Epithelial cell of proximal tubule (primary cell): ENCODE measurements at places on chromosomes 11 and 22. TPM values are rescaled to one million over a fixed set of nuclear protein-coding genes. Genes with fewer than 3 reads are reported as not detected.

The ZNF70 gene
- 2.2 and 2.5 TPM in 2 replicates for total RNA-seq

The SCGB1C1 gene
- not detected in 2 replicates for total RNA-seq

The SCGB1D1 gene
- not detected in 2 replicates for total RNA-seq

The RAB38 gene
- 9.6 and 10.5 TPM in 2 replicates for total RNA-seq

The SYTL2 gene
- total RNA-seq, result 5.6 and 25.7 TPM in 2 replicates

The SYT12 gene
- total RNA-seq, result 0.43 and 0.58 TPM in 2 replicates

The OLFML1 gene
- not detected in 2 replicates for total RNA-seq

The OR56A1 gene
- total RNA-seq, result not detected in 2 replicates

The RBMXL2 gene
- total RNA-seq, result 0.14 TPM in 1 of 2 replicates, not detected in the other

The RNF215 gene
- total RNA-seq, result 19.2 and 28.0 TPM in 2 replicates

The OR51L1 gene
- total RNA-seq, result not detected in 2 replicates

The C11orf97 gene
- total RNA-seq, result not detected in 2 replicates

DNA sequence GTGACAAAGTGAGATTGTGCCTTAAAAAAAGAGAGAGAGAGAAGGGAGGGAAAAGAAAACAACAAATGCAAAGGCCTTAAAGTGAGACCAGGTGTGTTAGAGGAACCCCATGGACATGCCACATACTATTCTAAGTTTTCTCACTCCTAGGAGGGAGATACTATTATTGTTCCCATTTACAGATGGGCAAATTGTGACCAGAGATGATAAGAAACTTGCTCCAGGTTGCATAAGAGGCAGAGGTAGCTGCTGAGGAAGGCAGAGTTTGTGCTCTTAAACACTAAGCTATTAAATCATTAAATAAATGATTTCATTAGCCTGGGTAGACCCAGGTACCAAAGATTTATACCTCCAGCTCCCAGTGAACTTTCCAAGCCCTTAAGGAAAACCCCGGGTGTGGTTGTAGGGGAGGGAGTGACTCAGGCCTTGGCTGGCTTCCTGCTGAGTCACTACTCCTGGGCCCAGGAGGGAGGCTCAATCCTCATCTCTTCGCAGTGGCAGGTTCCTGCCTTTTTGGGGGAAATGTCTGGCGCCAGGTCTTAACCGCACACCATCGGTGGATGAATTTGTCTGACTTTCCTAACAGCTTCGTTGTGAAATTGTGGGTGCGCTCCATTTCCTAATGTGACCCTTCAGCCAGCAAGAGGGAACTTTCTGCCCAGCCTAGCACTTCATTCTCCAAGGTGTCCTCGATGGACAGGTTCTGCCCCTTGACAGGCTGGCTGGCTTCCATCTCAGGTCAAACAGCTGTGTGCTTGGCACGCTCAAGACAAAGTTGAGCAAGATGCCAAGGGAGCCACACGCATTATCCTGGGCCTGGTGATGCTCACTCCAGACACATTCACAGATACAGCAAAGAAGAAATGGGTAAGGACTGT, 33.4 kb upstream of the PTPRJ start:
- peak; percentile 90 for DNase-seq

DNA sequence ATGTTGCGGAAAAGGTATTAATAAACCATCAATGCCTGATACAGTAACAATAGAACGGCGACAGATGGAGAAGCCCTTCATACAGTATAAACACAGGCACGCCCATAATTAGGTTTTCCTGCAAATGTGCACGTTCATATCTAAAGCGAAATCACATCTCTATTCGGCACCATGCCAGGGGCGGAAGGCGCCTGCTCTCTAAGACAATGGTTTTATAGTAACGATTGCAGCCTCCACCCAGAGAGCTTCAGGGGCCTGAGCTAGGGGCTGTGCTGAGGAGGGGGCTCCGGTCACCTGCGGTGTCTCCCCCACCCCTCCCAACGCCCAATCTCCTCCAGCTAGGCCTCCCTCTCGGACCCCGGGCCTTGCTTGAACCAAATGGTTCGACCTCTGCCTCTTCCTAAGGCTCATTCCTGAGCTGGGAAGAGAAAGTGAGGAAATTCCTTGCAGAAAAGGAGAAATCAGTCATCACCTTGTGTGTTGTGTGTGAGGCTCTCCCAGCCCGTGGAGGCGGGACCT, 9.6 kb downstream of the KRTAP5-5 start:
- DNase-seq, result no peak

- DNase-seq, result no peak
These were observed 76.1 kb downstream of the MED15 start for GRCh38 chr22:20583471-20583922.

GRCh38 chr11:116294630-116295029, 478.2 kb downstream of the BUD13 start:
- DNase-seq, result no peak

- DNase-seq, result no peak
These were observed 23.1 kb upstream of the CHST1 start for GRCh38 chr11:45688472-45689033.

DNA sequence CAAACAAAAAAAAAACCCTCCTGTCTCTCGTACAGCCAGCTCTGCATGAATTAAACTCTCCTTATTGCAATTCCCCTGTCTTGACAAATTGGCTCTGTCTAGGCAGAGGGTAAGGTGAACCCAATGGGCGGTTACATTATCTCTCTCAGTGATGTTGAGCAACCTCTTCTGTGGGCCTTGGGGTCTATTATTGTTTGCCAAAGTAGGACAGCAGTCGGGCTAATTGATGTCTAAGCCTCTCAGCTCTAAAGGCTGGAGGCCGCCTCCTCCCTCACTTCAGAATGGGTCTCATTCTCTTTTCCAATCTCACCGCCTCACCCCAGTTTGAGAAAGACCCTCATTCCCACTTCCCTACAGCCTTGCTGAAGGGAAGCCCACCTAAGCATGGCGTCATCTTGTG, 1.3 kb upstream of the SLC25A45 start:
- DNase-seq, result no peak

- no peak for DNase-seq
These were observed 6.7 kb upstream of the CAPRIN1 start for GRCh38 chr11:34044664-34045485.

DNA sequence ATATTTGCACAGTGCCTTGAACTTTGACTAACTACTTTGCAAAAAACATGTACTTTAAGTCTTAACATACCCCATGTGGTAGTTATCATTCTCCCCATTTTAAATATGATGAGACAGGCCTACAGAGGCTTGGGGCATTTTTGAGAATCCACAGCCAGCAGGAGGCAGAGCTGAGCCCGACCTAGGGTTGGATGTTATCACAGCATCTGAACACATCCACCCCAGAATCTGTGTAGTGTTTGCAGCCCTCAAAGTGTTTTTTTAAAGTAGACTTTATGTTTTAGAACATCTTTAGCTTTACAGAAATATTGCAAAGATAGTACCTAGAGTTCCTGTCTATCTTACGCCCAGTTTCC, 17.6 kb downstream of the OTOG start:
- DNase-seq, result no peak

- no peak for DNase-seq
These were observed 30.3 kb upstream of the SIK2 start for GRCh38 chr11:111571829-111572501.

DNA sequence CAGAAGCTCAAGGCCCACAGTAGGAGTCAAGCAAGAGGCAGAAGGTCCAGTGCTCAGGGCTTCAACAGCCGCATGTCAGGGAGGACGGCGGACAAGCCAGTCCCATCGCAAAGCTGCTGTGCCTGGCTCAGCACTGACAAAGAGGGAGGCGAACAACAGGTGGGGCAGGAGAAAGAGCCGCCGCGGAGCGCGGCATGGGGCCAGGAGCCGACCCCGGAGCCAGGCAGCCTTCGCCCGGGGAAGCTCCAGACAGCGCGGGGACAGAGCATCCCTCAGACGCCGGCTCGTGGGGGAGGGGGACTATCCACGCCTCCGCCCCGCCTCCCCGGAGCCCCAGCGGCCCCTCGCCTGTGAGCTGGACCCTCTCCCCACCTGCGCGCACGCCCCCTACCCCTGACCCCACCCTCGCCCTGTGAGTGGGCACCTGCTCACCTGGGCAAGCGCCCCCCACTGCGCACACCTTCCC, 369 bp downstream of the DHCR7 start:
- DNase-seq, result no peak

GRCh38 chr22:19808873-19809478, 45.7 kb downstream of the GNB1L start:
- DNase-seq, result no peak

DNA sequence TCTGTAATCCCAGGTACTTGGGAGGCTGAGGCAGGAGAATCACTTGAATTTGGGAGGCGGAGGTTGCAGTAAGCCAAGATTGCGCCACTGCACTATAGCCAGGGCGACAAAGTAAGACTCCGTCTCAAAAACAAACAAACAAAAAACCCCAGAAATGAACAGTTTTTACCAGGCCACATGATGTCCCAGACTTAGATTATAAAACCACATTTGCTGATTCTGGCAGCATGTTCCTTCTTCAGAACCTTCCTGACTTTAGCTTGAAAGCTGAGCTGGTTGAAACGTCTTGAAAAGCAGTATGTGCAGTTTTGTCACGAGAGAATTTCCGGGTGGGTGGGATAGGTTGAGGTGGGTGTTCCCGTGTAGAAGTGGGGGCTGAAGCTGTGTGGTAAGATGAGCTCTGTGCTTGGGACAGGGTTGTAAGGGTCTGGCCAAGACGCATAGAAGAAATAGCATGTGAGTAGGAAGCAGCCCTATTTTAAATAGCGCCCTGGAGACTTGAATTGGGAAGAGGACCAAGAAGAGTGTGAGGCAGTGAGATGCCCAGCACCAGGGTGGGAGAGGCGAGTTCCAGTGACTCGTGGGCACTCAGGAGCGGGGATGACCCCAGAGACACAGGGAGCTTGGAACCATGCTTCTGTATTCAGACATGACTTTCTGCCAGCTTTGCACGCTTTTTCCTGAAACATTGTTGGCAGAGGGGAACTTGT, 7.6 kb downstream of the AP2A2 start:
- DNase-seq, result no peak

- no peak for DNase-seq
These were observed 55.7 kb upstream of the OR5AN1 start for GRCh38 chr11:59302991-59303390.

DNA sequence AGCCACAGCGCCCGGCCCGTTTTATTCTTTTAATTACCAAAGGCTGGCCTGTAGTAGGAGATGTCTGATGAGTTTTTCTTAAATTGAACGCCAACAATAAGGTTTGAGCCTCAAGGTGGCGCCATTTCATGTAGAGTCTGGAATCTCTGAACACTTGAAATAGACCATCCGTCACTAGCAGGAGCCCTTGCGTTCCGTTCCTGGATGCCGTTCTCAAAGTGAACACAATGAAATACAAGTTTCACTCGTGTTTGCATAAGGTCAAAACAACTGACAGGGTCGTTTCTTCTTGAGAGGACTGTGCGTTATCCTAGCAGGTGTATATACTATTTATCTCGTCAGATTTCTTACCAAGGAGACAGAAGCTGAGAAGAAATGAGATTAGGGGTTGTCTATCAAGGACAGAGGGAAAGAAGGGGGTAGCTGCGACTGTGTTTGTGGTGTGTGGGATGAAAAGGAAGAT, 18.7 kb upstream of the SCGB1D1 start:
- peak; percentile 56 for DNase-seq

DNA sequence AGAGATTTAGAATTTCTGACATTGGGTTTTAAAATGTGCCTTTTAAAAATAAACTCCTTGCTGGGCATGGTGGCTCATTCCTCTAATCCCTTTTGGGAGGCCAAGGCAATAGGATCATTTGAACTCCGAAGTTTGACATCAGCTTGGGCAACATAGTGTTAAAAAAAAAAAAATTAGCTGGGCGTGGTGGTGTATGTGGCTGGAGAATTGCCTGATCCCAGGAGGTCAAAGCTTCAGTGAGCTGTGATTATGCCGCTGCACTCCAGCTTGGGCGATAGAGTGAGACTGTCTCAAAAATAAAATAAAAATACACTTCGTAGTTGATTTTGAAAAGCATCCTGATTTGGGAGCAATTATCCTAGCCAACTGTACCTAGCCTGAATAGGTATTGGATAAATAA, 3.4 kb upstream of the APLP2 start:
- DNase-seq, result no peak

- no peak for DNase-seq
These were observed 16.7 kb downstream of the ATG2A start for GRCh38 chr11:64900263-64900678.

DNA sequence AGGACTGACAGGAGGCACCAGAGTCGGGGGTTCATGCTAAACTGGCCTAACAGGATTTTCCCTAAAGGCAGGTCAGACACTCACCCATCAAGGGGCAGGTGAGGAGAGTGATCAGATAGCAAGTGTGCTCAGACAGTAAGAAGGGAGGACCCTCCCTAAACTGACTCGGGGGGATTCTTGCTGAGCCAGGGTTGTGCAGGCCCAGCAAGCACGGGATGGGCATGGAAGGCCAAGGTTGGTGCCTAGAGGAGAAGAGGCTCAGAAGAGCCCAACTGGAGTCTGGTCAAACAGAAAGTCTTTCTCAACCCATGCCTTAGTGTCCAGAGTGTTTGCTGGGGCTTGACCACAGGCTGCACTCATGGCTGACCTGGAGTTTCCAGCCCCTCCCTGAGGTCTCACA, 6.2 kb upstream of the APOL1 start:
- no peak for DNase-seq

DNA sequence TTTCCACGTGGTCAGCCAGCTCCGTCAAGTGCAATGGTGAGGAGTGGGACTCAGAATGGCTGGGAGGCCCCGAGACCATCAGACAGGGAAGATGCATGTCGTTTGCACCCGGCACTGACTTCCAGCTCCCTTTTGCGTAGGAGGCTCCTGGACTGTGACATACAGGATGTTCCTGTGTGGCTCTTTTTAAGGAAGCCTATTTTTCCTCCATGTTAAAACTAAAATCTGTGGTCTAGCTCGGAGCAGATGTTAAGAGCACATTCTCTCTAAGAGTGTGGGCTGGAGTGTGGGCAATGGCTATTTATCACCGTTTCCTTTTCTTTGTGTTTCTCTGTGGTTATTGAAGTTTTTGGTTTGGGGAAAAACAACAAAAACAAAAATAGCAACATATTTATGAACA, 40.9 kb upstream of the AMPD3 start:
- DNase-seq, result no peak

DNA sequence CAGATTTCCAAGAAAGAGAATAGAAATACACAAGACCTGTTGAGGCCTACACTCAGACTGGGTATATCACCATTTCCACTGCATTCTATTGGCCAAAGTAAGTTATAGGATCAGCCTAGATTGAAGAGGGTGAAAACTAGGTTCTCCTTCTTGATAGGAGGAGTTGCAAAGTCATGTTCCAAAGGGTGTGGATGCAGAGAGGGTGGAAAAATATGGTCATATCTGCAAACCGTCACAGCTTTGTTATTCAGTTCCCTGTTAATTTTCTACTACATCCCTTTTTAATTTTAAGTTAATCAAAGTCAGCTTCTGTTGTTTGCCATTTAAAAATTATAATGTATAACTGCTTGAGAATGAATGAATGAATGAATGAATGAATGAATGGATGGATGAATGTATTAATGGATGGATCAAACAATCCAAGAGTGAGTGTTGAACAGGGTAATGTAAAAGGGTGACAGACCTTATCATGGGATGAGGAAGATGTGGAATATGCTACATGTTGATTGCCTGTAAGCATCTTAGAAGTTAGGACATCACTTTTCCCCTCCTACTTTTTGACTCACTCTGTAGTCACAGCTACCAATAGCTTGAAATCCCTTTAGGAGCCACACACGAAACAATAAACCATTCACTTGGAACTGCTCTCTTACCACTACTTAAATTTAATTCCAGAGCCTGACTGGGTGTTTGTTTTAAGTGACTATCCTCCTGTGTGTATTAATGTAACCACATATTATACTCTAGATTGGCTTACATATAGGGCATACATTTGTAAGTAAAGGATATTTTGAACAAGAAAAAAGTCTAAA, 121.5 kb downstream of the CCDC34 start:
- peak; percentile 48 for DNase-seq

GRCh38 chr11:118610773-118611432, 3.5 kb downstream of the PHLDB1 start:
- DNase-seq, result no peak

- no peak for DNase-seq
These were observed 21.7 kb upstream of the PRDM10 start for GRCh38 chr11:130024361-130024760.

- no peak for DNase-seq
These were observed 523.0 kb downstream of the METTL15 start for GRCh38 chr11:28631148-28631547.
